Inflammatory macrophage treated with lipopolysaccharide for 1 hour (primary cell): ENCODE measurements at places on chromosomes 11 and 22.

GRCh38 chr11:123137431-123138224, 57.4 kb downstream of the CLMP start:
- DNase-seq: peak; percentile 23

- peak; percentile 58 for DNase-seq
Observed at GRCh38 chr11:65279741-65280440, 18.1 kb downstream of the POLA2 start.

DNA sequence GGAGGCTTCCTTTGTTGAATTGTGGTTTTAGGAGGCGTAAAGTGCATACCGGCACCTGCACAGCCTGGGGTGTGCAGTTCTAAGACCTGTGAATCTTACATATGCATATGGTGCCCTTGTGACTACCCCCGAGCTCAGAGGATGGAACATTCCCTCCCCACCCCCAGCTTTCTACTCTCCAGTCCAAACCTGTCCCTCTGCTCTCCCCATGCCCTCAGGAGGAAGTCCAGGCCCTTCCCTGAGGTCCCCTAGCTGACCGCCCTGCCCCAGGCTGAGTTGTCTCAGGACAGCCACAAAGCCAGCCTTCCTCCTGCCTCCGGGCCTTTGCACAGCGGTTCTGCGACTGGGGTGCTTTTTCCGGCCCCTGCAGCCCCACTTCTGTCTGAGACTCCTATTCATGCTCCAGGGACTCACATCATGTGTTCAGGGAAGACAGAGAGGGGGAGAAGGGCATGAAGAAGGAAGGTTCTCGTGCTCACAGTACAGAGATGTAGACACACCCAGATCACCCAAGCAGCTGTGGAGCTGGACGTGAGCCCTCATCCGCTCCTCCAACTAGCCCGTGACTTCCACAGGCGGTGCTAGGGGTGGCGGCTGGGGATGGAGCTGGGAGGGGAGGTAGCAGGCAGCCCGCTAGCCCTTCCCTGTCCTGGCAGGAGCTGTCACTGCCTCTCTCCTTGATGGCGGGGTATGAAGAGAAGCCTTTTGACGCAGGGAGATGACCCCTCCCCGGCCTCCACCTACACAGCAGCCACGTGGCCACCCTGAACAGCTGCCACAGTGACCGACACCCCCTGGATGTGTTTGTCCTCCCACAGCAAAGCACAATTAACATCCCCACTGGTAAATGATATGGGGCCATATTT, 50.8 kb downstream of the FLRT1 start:
- DNase-seq: no peak

DNA sequence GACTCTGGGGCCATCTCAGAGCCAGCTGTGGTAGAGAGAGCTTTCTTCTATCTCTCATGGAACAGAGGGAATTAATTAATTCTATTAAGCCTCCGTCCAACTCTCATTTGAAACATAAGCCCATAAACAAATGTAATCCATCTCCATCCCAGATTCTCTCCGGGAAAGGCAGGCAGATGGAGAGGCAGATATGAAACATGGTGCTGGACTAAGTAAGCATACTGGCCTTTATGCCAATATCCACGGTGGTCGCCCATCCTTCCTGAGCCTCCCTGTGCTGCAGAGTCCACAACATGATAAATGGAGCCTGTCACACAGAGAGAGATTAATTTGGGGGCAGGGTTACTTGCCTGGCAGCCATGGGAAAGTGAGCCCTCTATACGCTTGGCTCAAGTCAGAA, 44.8 kb downstream of the PRR5L start:
- no peak for DNase-seq

GRCh38 chr11:9065607-9066432, 25.6 kb downstream of the SCUBE2 start:
- DNase-seq: no peak

- DNase-seq: no peak
Observed at GRCh38 chr11:72338741-72339140, 94.8 kb upstream of the PHOX2A start.

GRCh38 chr22:30864441-30865420, 103.8 kb downstream of the MORC2 start:
- no peak for DNase-seq

DNA sequence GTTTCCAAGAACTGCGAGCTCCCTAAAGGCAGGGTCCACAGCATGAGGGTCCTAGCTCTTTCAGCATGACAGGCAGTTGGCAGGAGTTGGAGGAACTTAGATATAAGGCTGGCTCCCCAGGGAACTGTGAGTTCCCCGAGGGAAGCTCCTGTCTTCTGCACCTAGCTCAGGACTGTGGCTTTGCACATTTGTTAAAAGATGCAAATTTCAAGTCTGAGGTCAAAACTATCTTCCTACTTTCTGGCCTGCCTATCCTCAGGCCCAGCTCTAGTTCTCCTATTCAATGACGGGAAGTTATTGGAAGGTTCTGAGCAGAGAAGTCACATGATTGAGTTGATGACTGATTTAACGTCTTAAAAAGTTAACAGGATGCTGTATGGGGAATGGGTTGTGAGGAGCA, 11.7 kb upstream of the UCP3 start:
- DNase-seq: peak; percentile 86

DNA sequence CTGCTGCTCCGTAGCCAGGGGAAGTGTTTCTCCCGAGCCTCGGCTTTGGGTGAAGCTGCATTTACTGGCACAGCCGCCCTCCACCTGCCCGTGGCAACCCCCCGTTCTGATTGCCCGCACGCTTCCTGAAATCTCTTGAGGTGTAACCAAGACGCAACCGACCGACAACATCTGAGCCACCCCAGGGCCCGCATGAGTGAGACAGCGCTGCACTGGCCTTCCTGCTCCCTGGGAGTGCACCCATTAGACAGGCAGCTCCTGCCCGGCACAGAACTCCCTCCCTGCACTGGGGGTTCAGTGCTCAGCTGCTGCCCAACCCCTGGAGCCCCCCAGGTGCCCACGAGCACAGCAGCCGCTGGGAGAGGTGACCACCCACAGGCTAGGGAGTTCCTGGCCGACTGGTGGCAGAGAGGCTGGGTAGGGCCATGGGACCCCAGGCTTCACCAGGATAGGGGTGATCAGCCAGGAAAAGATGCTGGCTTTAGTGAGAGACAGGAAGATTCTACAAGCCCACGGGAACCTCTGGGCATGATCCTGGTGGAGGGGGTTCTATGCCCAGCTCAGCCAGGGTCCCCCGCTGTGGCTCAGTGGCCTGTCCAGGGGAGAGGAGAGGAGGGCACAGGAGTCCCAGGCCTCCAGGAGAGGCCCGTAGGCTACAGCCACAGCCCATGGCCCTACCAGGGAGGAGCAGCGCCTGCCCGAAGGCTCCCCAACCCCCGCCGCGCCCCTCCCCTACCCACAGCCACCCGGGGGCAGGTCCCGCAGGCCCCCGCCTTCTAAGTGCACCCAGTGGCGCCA, 14.6 kb downstream of the PLXNB2 start:
- no peak for DNase-seq

DNA sequence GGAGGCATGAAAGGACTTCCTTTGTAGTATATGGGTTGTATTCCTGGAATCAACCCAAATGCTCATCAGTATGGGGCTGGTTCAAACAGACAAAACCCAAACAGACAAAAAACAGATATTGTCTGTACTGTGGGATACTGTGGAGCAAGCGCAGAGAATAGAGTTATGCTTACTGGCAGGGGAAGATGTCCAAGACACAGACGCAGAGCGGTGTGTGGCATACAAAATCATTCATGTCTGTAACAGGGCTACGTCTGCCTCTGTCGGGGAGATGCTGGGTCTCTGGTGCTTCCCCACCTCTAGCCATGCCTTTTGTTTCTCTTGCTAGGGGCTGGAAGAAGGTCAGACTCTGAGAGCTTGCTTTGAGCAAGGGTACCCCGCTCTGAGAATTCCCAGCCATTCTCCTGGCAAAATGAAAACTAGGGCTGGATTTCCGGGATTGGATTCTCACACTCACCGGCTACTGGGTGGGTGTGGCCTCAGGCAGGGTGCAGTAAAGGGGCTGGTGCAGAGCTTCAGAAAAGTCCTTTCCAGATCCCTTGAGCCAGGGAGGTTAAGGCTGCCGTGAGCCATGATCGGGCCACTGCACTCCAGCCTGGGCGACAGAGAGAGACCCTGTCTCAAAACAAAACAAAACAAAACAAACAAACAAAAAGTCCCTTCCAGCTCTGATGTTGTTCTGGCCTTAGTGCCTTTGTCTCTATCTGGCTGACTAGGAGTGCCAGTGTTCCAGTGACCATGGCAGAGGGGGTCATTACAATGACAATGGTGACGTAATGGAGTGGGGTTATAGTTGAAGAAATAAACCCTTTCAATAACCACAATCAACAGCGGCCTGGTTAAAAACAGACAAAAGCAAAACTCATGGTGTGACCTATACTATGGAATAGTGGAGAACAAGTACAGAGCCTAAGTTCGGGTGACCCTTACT, 2.9 kb upstream of the ABCC8 start:
- no peak for DNase-seq

DNA sequence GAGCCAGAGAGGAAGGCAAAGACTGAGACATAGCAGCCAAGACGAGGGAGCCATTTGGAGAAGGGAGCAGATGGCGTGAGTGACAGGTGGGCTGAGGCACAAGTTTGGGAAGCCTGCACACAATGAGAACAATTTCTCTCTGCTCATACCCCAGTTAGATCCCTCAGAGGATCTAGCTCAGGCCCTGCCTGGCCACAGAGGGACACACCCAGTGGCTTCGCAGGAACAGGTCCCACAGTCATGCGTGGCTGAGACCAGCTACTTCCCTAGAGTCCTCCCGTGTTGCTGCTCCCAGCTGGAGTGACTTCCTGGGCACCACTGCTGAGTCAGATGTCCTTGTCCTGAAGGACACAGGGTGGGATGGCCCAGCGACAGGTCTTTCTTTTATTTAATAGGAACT, 33.4 kb upstream of the LYVE1 start:
- DNase-seq: no peak

GRCh38 chr22:43980579-43980978, 25.3 kb downstream of the SAMM50 start:
- DNase-seq: no peak
